ENCODE measurements at places on chromosomes 2 and 18.

GRCh38 chr18:74534981-74535649, 815 bp downstream of the CNDP1 start:
- no peak for DNase-seq

- DNase-seq = no peak
Observed at GRCh38 chr2:120318626-120319025, 27.3 kb upstream of the INHBB start.

DNA sequence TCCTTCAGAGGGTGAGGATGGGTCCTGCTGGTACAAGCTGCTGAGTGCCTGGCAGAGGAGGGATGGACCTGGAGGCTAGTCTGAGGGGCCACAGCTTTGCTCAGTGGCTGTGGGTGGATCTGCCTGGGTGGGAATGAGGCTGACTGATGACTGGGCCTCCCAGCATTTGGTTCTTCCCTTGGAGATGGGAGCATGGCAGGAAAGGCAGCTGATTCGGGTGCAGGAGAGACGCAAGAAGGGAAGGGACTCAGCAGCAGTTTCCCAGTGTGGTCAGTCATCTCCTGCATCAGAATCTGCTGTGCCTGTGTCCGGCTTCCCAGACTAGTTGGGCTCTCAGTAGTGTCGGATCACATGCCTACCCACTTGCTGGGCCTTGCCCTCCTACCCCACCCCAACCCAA, 7.3 kb downstream of the WIPF1 start:
- no peak for DNase-seq

GRCh38 chr2:172464400-172465129, 37.2 kb downstream of the ITGA6 start:
- DNase-seq = no peak

GRCh38 chr18:48133671-48134251, 203.3 kb upstream of the SMAD2 start:
- DNase-seq = no peak

DNA sequence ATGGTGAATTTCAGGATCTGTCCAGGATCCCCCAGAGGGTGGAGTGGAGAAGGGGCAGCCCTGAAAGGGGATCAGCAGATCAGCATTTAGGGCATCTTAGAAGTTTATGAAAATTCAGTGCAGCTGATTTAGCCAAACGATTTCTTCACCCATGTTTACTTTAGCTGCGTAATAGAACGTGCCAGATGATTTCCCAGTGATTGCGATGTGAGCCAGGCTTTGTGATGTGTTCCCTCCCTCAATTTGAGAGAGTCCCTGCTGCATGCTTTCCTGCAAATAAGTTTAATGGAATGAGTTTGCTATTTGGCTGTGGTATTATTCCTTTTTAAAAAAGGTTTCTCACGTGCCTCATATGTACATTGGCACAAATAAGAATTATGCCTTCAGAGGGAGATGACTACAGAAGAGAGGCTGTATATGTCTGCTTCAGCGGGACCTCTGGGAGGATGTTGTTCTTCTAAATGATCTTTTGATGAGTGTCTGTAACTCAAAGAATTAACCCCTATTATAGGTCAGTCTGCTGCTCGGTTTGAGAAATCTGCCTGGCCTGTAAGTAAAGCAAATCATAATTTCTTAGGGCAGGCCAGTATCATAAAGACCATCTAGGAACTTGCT, 111.9 kb downstream of the MRO start:
- no peak for DNase-seq

GRCh38 chr2:12320027-12320734, 396.6 kb upstream of the TRIB2 start:
- DNase-seq = no peak

DNA sequence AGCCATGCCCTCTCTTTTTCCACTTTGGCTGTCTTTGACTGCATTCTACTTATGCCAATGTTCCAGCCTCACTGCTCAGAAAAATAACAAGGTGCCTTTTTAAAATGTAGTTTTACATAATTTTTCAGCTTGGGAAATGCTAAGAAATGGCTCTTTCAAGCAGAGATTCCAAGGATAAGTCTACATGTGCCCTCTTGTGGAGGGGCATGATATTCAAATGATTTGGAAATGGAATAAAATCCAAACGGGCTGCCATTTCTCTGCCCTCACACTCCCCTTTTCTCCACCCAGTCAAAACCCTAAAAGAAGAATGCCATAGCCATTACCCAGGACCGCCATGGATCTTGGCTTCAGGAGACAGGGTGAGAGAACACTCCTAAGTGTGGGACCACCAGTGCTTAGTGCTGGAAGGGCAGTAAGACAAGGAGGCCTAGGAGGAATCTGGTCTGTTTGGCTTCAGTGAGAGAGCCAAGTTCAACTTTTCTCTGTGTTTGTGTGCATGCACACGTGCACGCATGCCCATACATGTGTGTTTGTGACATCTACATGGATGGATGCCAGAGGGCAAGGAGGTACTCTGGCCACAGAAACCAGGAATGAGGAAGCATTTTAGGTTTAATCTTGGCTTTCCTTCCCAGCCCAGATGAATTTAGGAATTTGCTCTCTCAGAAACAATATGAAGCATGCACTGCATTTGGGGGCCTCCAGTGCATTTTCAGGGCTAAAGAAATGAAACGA, 174.0 kb upstream of the SLC14A2 start:
- DNase-seq = no peak

GRCh38 chr2:27099334-27099955, 12.9 kb downstream of the KHK start:
- DNase-seq = no peak

GRCh38 chr18:36274083-36274715, 23.3 kb upstream of the FHOD3 start:
- DNase-seq = no peak

DNA sequence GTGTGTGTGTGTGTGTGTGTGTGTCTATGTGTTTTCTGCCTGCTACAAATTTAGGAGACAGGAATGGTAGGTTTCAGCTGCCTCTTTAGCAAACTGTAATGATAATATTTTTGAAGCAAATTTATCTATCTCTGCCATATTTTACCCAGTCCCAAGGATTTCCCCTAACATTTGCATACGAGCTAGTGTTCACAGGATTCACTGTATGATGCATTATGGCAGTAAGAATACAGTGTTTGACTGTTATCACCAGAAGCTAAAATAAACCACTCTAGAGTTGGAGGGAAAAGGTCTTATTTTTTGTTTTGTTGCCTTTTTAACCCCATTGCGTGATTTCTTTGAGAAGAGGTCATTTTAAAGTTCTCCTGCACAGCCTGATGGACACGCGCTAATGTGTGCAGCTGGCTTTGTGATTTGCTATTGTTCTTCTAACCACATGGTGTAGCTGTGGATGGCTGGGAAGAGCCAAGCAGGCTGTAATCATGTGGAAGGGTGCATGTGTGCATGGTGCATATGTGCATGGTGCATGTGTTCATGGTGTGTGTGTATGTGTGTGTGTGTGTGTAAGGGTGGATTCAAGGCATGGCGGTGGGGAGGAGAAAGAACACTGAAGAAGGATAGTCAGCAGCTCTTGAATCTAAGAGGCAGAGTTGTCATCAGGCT, 62.4 kb downstream of the PLB1 start:
- DNase-seq = no peak

GRCh38 chr2:29509397-29509796, 394.2 kb downstream of the CLIP4 start:
- DNase-seq = no peak

DNA sequence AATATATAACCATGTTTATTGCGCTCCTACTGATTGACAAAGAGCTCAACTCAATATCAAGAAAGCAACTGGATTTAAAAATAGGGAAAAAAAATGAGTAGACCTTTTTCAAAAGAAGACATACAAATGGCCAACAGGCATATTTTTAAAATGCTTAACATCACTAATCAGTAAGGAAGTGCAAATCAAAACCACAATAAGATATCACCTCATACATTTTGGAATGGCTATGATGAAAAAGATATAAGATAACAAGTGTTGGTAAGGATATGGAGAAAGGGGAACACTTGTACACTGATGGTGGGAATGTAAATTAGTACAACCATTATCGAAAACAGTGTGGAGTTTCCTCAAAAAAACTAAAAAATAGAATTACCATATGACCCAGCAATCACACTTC, 5.6 kb upstream of the GALNT5 start:
- no peak for DNase-seq

GRCh38 chr2:88114889-88115288, 13.0 kb downstream of the FABP1 start:
- DNase-seq = no peak

- DNase-seq = no peak
Observed at GRCh38 chr18:54240629-54241107, 16.2 kb upstream of the MBD2 start.

DNA sequence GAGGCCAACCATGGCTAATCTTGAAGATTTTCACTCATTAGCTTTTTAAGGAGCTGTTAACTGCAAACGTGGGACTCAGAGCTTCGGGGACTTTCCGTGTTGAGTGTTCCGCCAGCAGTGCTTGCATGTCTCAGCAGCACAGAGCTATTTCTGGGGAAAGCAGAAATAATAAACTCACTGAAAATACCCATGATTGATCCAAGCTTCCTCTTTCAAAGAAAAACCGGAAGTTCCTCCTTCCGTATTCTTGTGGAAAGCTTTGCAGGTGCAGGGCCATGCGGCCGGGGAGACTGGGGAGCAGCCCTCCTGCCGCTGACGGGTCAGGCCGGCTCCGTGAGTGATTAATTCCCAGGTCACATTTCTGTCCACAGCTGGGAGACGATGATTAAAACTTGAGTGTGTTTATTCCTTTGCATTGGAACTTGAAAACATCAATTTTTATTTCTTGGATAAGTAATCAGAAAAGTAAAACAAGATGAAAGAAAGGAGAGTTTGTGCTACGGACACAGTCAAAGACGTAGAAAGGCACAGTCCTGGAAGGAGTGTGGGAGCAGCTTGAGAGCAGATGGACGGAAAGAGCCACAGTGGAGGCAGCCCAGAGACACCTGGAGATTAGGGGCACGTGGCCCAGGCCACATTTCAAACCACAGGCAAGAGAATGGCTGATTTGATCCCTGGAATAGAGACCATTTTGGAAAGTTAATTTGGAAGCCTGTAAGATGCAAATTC, 54.2 kb upstream of the CTDP1 start:
- no peak for DNase-seq

- no peak for DNase-seq
Observed at GRCh38 chr2:69123182-69123581, 110.2 kb downstream of the ANTXR1 start.

GRCh38 chr2:65622951-65623535, 190.6 kb upstream of the SPRED2 start:
- no peak for DNase-seq

- DNase-seq = no peak
Observed at GRCh38 chr2:236852977-236853374, 232.7 kb upstream of the COPS8 start.

DNA sequence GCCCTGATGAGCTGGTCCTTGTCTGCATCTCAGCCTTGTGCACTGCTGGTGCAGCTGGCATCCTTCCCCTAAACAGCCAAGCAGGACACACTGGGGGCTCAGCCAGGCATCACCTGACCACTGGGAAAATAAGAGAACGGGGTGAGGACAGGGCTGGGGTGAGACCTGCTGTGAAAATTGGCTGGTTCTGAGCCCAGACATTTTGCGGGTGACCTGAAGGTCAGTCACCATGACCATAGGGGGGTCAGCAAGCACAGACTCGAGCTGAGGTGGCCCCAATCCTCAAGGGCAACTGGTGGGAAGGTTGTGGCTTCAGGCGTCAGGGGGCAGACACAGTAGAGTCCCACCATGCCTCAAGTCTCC, 144.9 kb upstream of the TWIST2 start:
- DNase-seq = no peak

DNA sequence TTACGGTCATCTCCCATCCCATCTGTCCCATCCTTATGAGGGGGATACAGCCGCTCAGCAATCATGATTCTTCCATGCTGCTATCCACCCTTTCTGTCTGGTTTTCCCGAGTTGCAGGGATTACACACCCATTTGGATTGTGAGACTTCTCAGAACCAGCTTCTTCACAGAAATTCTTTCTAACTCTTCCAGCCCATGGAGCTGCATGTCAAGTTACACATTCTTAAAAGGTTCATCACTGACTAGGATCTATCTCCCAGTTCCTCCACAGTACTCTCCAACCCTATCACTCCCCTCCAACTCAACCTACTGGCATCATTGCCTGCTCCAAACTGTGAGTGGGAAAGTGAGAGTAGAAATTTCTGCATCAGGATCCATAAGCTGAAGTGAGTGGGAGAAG, 558.2 kb upstream of the TNP1 start:
- no peak for DNase-seq

GRCh38 chr2:168480825-168481585, 24.9 kb downstream of the CERS6 start:
- no peak for DNase-seq

GRCh38 chr2:100779908-100780202, 40.1 kb upstream of the NPAS2 start:
- DNase-seq = no peak

- peak; percentile 26 for DNase-seq
Observed at GRCh38 chr2:239326831-239327535, 73.8 kb downstream of the HDAC4 start.

DNA sequence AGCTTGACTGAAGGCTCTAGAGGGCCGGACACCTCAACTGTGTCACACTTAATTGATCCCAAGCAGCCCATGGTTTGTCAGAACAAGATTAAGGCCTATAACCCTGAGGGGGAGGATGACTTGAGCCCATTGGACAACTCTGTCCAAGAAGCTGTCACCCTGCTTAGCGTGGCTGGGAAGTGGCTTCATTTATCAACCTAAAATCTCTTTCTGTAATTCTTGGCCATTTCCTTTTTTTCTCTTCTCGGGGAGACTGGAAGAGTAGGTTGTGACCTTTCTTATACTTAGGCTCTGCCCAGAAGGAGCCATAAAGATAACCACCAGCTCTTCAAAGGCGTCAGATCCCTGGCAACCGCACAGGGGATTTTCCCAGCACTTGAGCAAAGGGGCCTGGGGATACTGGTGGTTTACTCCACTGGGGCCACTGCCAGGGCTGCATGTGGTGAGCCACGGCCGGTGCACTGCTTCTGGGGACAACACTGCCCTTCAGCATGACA, 265.5 kb downstream of the CYRIA start:
- DNase-seq = no peak

DNA sequence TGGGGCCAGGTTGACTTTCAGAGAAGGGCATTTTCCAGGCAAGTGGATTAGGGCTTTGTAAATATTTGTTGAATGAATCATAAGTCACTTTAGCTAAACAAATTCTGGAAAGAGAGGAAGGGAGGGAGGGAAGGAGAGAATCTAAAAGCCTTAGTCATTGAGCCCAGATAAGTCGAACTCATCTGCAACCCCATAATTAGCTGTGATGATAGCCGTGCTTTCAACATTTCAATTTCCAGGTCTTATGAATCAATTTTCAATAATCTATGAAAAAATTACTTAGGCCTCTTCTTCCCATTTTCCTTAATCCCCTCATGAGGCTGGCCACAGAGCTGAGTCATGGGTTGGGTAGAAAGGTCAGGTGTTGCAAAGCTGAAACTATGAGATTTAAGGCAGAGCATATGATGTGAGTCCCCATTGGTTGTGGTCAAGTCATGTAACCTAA, 111.9 kb upstream of the MAPRE2 start:
- DNase-seq = no peak

- no peak for DNase-seq
Observed at GRCh38 chr2:200216310-200216709, 90.2 kb upstream of the SPATS2L start.

DNA sequence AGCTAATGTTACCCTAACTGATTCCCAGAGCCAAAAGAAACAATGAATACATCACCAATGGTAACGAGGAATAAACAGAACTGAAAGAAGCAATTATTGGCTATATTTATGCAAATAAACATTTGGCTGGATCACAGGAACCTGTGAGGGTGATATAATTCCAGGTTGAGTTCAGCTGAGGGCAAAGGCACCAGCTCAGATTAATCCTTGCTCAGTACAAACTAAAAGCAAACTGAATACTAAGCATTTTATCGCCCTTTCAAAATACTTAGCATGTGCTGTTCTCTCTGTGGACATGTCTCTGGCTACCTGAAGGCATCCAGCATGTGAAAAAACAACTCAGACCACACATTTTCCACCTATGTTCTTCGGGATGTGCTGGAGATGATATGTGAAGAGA, 791.7 kb downstream of the METTL4 start:
- DNase-seq = no peak

Data from CD8-positive, alpha-beta memory T cell (primary cell).